ENCODE measurements at places on chromosomes 2 and 18. TPM values are rescaled to one million over a fixed set of nuclear protein-coding genes. Genes with fewer than 3 reads are reported as not detected.

DNA sequence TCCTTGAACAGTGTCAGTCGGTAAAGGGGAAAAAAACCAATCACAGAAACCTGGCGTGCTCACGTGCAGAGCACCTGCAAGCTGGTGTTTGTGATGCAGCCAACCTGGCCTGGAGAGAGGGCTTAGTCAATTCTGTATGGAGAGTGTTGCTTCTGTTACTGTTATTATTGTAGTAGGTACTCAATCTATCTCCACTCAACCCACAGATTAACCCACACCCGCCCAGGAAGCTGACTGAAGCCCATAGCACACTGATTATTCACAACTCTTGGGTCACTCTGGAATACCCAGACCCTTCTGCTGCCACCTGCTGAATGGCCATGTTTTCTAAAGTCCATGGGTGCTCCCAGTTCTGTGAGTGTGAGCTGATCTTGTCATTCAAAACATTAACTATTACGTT, 53.9 kb downstream of the TNFRSF11A start:
- no peak for DNase-seq

- DNase-seq, result no peak
Observed at GRCh38 chr2:120904379-120904778, 168.7 kb downstream of the GLI2 start.

DNA sequence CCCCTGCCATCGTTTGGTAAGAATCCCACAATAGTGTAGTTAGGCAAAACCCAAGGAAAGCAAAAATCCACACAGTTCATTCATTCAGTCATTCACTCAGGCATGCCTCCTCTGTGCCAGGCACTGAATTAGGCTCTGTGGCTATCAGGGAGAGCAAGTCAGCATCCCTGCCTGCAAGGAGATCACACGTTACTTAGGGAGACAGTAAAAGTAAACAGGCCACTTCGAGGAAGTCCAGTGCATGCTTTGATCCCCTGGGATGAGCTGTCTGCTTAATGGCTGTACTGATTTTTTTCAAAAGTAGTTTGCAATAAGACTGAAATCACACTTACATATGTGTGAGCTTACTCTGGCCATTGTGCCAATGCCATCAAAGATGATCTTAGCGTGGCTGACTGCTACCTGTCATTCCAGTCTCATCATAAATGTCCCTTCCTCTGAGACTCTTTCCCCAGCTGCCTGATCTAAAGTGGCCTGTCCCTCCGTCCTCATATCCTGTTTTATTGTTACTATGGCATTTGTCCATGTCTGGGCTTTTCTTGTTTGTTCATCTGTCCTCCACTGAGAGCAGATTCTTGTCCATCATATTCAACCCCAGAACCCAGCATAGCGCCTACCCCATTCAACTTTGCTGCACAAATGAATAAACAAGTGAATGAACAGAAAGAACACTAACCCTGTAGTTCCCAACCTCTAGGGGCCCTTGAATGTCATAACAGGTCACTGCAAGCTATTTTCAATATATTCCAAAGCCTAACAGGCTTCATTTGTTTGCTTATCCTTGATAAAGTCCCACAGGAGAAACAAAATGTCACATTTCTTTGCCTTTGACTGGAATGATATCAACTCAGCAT, 84.1 kb downstream of the GALNT14 start:
- no peak for DNase-seq

- no peak for DNase-seq
Observed at GRCh38 chr18:76528477-76529432, 33.7 kb upstream of the ZNF516 start.

GRCh38 chr2:230909841-230910545, 15.0 kb downstream of the GPR55 start:
- DNase-seq, result no peak

DNA sequence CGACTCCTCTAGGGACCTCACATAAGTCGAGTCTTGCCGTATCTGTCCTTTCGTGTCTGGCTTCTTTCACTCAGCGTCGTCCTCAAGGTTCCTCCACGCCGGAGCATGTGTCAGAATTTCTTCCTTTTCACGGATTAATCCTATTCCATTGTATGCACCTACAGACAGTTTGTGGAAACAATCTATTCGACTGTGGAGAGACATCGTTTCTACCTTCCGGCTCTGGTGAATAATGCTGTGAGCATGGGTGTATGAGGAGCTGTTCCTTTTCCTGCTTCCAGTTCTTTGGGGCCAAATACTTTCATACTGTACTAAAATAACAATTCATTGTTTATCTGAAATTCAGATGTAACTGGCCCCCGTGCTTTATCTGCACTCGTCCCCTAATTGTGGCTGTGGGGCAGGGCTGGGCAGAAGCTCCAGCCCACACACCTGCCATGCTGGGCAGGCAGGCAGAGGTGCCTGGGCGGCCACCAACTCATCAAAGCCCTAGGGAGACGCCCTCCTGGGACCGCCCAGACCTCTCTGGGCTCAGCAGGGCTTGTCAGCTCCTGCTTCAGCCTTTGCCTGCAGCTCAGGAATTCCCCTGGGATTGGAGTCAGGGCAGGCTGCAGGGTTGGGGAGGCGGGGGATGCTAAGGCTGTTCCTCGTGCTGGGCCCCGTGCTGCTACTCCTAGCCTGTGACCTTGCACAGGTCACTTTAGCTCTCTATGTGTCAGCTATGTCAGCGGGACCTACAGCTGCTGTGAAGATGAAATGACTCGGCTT, 14.5 kb downstream of the GPC1 start:
- DNase-seq, result peak; percentile 80

DNA sequence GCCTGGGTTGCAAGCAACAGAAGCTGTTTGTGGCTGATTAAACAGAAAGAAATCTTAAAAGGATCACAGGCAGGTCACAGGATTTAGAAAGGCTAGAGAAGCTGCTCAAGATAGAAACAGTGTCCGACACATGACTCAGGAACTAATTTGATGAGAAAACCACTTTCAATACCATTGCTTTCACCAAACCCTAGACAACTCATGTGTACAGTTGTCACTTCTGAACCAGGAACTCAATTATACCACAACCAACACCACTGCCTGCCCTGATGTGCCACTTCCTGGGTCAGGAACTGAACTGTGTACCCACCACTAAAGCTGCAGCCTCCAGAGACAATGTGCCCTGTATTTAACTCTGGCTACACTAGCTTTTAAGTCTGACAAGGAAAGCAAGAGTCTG, 56.0 kb downstream of the TMEM247 start:
- DNase-seq, result no peak

GRCh38 chr18:37636831-37637477, 71.4 kb upstream of the CELF4 start:
- no peak for DNase-seq

DNA sequence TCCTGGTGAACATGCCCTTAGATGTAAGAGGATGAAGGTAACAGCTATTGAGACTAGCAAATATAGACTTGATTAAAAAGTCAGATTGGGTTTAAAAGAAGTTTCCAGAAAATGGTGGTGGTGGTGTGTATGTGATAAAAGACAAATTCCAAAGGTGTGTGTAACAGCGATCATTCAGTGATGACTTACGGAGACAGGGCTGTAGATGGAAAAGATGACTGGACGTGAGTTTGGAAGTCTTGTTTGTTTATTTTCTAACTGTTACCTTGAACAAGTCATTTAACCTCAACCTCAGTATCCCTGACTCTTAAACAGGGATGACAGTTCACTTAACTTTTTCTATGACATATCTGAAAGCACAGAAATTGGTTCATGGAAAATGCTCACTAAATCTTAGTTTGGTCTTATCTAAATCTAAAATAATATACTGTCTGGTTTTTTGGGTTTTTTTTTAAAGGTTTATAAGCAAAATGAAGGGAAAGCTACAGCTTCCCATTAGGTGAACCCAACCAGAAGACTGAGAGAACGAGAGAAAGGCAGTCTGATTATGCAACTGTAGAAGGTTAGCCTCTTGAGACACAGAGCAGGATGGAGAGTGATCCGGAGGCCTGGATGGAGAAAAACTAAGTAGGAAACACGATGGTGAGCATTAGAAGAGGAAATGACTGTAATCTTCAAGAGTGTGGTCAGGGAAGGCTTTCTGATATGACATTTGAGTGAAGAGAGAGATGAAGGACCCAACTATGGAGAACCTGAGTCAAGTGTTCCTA, 71.9 kb downstream of the TCF4 start:
- no peak for DNase-seq

DNA sequence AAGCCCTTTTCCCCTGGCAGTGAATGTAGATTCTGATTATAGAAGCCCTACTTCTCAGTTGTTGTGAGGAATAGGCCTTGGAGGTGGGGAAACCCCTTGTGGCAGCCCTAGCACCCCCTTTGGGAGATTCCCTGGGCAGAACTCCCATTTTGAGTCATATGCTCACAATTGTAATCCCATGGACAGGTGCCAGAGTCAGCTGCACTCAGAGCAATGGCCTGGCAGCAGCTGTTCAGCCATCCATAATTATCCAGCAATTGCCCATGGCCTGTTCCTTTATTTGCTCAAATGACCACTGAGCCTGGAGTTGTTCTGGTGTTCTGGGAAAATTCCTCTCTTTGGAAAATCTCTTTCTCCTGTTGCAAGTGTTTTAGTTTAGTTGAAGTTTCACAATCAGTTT, 71.7 kb downstream of the PTRHD1 start:
- DNase-seq, result peak; percentile 84

GRCh38 chr2:181882246-181883020, 9.1 kb upstream of the ITPRID2 start:
- DNase-seq, result no peak

GRCh38 chr2:35864141-35864540, 491.4 kb upstream of the CRIM1 start:
- no peak for DNase-seq

DNA sequence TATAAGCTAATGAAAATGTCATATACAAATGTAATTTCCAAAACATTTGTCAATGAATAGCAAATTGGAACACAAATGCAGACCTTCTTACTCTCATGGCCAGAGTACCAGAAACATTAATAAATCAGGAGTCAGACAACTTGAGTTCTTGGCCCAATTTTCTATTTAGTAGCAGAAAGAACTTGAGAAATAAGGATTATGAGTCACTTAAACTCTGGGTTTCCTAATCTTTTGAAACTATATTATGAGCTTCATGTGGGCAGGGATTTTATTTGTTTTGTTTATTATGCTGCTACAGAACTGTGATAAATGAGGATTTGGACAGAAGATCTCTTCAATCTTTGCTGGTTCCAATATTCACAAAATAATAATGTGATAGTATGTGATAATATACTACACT, 686.7 kb downstream of the NR4A2 start:
- DNase-seq, result peak; percentile 11

GRCh38 chr2:136072621-136073020, 45.3 kb downstream of the CXCR4 start:
- DNase-seq, result no peak

GRCh38 chr2:122831649-122832048, 1076.2 kb downstream of the TSN start:
- DNase-seq, result no peak

DNA sequence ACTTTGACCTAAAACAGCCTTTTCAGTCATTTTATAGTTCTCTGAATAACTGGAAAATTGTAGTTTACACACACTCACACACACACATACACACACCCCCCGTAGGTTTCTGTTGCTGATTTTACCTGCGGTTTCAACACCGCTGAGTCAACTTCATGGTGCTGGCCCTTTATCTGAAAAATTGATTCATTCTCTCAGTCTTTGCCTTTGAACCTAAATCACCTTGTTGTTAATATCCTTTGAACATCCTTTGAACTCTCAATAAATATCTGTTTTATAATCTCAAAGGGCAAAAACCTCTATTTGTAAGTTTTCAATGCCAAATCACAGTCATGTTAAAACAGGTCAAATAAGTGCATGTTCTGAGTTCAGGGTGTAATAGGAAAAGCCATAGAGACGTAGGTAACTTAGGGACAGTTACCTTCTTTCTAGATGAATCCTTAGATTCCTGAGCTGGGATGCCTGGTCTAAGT, 109.0 kb upstream of the BZW1 start:
- no peak for DNase-seq

GRCh38 chr18:10020171-10020570, 106.4 kb downstream of the VAPA start:
- DNase-seq, result no peak

DNA sequence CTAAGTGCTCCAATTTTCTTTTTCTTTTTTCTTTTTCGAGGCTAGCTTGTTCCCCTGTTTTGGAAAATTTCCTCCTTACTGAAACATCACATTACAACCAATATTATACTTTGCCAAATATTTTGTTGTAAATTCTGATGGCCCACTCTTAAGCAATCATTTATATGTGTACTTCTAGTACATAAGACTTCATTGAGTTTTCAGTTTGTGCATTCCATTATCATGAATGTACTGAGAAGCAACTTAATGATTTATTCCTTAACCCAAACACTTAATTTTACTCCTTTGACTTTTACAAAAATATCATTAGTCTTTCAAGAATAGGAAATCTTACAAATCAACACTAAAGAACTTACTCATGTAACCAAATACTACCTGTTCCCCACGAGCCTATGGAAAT, 242.4 kb downstream of the ARHGAP15 start:
- DNase-seq, result no peak

- no peak for DNase-seq
Observed at GRCh38 chr2:232458661-232459418, 2.9 kb downstream of the ALPI start.

DNA sequence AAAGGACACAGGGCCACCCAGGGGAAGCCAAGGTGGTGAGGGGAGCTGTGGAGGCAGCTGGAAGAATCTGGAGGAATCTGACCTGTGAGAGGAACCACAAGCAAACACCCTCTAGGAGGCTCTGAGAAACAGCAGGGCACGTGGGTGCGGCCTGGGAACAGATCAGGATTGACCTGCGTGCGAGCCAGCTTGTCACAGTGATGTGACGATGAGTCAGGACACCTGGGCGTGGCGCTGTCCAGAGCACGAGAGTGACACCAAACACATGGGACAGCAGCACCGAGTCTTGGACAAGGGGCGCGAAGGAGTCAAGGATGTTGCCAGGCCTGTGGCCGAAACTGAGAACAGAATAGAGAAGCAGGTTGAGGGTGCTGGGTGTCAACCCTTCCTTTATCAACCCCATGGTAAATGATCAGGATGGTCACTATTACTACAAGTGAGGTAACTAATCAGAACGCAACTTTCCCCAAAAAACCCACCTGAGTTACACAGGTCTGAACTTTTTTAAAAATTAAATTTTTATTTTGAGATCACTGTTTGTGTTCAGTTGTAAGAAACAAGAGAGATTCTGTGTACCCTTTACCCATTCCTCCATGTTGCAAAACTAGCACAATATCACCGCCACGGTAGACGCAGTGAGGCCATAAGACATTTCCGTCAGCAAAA, 637 bp upstream of the SFT2D3 start:
- peak; percentile 57 for DNase-seq

GRCh38 chr2:108392029-108392428, 14.3 kb downstream of the SULT1C4 start:
- no peak for DNase-seq

DNA sequence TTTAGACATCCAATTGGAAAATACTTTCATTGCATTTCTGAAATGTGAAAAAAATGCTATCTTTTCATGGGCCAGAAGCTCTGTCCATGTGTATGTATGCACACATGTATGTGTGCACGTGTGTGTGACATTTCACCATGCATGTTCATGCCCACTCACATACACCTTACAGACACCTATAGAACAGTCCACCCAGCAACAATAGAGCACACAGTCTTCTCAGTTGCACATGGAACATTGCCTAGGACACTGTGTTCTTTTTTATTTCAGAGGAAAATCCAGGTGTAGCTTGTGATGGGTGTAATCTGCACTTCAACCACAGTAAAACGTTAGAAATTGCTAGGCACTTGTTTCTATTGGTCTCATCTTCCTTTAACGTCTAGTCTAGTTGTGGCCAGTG, 114.8 kb upstream of the RGPD4 start:
- no peak for DNase-seq

The RAB6C gene
- not detected for total RNA-seq

The SERPINB13 gene
- total RNA-seq, result not detected

The KLHL41 gene
- not detected for total RNA-seq

The TLX2 gene
- 1.7 TPM for total RNA-seq

The MMADHC gene
- total RNA-seq, result 434 TPM

The CFAP65 gene
- total RNA-seq, result 0.26 TPM

The LBH gene
- total RNA-seq, result 87.4 TPM

The CHRNG gene
- total RNA-seq, result not detected

Data from A172 (cell line).